ENCODE measurements at places on chromosomes 3 and 15.

DNA sequence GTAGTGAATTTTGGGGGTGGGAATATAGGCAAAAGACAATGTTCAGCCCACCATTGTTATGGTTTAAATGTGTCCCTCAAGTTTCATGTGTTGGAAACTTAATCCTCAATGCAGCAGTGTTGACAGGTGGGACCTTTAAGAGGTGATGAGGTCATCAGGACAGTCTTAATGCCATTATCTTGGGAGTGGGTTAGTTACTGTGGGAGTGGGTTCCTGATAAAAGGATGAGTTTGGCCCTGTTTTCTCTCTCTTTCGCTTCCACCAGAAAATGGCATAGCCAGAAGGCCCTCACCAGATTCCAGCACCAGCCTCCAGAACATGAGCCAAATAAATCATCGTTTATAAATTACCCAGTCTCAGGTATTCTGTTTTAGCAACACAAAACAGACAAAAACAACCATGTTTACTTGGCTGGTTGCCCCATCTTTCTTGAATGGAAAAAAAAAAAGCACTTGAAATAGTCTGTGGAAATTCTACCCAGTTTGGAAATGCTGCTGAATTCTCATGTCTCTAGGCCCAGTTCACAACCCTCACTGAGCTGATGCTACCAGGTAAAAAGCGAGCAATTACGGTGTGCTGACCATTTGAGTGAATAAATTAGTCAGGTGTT, 31.0 kb upstream of the MFSD1 start:
- no peak for DNase-seq

DNA sequence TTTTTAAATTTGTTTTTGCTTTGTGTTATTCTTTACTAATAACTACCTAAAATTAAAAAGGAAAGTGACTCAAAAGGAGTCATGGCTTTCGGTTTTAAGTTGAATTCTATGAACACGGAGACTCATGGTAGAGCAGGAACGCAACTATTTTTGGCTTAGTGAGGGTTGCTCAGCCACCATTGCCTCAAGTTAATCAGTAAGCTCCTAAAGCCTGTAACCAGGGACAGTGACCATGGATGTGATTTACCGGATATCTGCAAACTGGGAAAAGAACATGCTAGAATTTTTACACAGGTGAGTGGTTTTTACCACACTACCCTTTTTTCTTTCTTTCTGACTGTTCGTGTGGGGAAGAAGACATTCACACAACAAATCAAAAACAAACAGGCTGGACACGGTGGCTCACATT, 11.8 kb downstream of the SLC12A8 start:
- no peak for DNase-seq

DNA sequence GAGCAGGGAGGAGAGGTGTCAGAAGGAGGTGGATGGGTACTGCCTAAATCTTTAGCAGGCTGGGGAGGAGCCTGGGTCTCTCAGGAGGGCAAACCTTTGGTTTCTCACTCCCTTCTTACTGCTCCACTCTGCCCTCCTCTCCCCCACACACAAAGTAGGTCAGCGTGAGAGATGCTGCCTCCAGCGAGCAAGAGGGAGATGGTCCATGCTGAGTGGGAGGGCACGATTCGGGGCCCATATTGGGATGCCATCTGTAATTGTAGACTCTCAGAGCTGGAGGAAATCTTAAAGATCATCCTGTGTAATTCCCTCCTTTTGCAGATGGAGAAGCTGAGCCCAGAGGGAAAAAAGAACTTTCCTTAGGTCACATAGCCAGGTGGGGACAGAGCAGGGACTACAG, 34.2 kb upstream of the SYN2 start:
- no peak for DNase-seq

DNA sequence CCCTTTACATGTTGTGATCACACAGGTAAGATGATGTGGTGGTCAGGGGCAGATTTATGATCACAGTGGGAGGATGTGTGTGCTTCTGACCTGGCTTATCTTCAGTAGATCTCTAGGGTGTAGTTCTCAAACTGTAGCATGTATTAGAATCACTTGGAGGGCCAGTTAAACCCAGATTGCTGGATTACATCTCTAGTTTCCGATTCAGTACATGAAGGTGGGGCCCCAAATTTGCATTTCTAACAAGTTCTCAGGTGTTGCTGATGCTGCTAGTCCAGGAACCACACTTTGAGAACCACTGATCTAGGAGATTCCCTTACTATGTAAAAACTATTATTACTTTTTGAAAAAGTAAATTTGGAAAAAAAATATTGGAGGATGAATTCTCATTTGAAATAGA, 199.3 kb upstream of the GOLIM4 start:
- DNase-seq = no peak

GRCh38 chr3:130323503-130323902, 22.0 kb upstream of the COL6A5 start:
- DNase-seq = no peak

DNA sequence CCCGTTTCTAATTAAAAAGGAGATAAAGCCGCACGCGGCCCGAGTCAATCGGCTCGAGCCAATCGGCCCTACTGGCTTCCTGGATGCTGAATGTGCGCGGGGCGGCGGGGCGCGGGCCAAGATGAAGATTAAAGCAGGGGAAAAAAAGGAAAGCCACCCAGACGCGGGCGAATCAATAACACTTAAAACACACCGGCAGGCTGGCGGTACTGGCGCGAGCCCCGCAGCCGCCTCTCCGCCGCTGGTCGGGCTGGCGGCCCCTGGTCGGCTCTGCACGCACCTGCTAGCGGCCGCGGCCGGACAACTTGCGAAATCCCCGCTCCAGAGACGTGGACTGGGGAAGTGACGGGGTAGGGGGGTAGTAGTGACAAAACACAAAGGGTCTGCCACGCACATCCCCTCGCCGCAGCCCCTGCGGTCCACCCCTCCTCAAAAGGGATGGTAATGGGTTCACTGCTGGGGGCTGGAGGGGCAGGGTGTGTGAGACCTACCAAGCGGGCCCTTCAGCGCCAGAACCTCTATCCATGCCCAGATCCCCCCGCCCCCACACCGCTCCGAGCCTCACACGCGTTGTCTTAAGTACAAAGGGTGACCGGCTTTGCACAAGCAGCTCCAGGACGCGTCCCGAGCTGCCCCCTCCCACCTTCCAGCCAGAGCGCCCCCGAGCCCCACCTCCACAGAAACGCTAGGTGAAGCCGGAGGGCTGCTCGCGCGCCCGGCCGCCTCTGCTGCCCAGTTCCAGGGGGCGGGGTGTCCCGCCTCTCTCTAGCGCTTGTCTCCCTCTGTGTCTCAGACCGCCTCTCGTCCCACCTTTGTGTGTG, 1.4 kb downstream of the WNT7A start:
- DNase-seq = no peak

Measured in activated CD4-positive, alpha-beta T cell treated with anti-CD3 and anti-CD28 coated beads, Interleukin-2, amount 50 U/mL, for 24 hours (primary cell).